T-helper 2 cell (primary cell): ENCODE measurements at places on chromosomes 16 and 17.

DNA sequence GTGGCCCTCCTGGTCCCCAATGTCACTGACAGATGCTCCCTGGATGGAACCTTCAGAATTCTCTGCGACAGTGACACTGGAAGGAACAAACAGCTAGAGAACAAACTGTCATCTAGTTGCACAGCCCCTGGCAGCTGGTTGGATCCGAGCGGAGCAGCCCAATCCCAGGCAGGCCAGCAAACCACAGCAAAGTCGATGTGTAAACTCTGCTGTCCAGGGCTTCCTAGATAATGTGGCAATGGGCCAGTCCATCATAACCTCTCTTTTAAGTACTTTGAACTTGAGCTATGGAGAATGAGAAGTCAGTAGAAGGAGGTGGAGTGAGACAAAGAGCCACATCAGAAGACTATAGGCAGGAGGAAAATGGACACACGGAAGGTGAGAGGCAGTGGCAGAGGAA lies 323.0 kb downstream of the CBLN1 start:
- DNase-seq = no peak

- DNase-seq = no peak
These were observed 18.4 kb downstream of the STX8 start for GRCh38 chr17:9557161-9557755.

- DNase-seq = no peak
These were observed 224.2 kb downstream of the CBLN1 start for GRCh38 chr16:49057391-49057790.

DNA sequence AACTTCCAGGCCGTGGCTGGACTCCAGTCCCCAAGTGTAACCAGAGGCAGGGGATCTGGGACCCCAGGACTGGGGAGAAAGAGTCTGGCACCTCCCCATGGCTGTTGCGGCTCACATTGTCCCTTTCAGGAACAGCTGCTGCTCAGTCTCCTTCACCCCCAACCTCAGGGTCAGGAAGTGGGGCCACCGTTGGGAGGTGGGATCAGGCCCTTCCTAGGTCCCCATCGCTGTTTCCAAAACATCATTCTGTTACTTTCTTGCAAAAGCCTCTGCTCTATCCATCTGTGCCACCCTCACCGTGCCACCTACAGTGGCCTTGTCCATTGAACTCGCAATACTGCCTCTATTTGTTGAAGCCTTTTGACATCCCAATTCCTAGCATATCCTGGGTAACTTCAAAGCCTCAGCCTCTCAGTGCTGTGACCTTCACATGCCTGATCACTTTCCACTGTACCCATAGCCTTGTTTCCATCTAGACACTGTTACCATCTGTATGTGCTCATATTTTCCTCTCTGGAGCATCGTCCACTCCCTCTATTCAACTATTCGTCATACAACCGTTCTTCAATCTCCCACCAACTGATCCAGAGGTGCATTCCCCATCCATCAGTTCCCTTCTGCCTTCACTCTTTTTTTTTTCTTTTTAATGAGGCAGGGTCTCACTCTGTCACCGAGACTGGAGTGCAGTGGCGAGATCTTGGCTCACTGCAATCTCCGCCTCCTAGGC lies 15.0 kb upstream of the SRCIN1 start:
- DNase-seq = no peak

DNA sequence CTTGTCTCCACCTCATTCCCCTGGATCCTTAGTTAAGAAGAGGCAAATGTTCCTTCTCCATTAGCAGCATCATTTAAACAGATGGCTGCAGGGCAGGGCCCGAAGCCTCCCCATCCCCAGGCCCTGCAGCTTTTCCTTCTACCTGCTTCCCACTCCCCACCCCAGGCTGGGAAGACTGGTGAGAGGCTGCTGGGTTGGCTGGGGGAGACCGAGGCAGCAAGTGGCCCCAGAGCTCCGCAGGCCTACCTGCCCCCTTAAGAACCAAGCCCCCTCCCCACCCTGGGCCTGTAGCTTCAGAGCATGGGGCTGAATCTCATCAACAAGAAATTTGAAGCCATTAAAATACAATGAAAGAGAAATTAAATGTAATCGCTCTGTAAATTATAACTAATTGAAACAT lies 22.1 kb upstream of the RPL38 start:
- DNase-seq = no peak
